ENCODE measurements at places on chromosomes 7 and 10.

DNA sequence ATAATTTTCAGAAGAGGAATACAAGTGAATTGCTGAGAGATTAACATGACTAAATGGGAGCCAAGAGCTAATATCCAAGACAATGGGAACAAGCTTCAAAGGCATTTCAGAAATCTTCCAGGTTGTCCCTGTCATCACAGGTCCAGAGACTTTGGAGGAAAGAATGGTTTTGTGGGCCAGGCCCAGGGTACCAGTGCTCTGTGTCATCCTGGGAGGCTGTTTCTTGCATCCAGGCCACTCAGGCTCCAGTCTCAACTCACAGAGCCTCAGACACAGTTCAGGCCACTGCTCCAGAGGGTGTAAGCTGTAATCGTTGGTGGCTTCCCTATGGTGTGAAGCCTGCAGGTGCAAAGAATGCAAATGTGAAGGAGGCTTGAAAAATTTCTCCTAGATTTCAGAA lies 170.4 kb upstream of the NRG3 start:
- no peak for DNase-seq

GRCh38 chr7:142887282-142888015 lies 1.9 kb upstream of the TRPV6 start:
- no peak for DNase-seq

GRCh38 chr10:22222236-22223190 lies 4.7 kb upstream of the EBLN1 start:
- no peak for DNase-seq

DNA sequence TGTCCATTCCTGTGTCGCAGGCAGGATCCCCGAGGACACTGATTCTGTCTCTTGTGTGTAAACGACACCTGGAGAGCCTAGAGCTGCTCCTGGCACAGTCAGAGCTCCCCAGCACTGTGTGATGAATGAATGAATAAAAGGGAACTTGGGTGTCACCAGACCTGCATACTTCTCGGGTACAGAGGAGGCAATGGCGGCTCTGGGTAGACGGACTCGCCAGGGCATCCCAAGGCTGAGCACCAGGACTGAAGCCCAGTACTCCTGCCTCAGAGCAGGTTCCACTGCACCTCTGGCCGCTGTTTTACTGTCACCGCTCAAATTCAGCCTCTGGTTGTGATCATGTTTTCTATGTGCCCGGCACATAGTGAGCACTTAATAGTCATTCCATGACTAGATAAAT lies 255.8 kb downstream of the GLRX3 start:
- DNase-seq, result no peak

DNA sequence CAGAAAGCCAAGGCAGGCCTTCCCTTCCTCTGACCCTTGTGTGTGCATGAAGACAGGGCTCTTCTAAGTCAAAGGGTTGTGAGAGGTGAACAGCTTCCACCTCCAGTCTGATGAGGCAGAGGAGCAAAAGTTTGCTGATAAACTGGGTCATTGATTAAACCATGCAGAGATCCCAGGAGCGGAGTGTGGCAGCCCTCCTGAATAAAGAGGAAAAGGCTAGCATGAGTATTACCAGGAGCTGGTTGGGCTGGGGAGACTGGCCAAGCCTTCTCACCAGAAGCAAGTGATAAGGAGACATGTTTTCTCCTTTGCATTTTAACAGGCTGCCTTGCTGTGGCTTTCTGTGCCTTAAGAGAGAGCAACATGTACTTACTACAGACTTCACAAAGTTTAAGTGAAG lies 10.2 kb downstream of the LMOD2 start:
- DNase-seq, result no peak

DNA sequence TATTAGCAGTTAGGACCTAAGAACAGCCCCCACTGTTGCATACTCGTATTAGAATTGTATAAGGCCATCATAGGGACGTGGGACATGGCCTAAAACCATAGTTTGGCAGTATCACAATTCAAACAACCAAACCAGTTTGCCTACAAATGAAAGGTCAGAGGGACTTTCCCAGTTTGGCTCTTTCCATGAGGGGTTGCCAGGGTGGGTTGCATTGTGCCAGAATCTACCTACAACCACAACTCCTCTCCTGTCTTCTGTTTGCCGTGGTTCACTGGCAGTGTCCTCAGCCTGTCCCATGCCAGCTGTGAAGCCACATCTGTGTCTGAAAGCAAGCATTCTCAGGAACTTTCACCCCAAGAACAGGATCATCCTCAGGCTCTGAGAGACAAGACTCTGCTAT lies 44.5 kb downstream of the PIK3AP1 start:
- no peak for DNase-seq
